AG04449 (cell line): ENCODE measurements at places on chromosomes 12 and 14.

DNA sequence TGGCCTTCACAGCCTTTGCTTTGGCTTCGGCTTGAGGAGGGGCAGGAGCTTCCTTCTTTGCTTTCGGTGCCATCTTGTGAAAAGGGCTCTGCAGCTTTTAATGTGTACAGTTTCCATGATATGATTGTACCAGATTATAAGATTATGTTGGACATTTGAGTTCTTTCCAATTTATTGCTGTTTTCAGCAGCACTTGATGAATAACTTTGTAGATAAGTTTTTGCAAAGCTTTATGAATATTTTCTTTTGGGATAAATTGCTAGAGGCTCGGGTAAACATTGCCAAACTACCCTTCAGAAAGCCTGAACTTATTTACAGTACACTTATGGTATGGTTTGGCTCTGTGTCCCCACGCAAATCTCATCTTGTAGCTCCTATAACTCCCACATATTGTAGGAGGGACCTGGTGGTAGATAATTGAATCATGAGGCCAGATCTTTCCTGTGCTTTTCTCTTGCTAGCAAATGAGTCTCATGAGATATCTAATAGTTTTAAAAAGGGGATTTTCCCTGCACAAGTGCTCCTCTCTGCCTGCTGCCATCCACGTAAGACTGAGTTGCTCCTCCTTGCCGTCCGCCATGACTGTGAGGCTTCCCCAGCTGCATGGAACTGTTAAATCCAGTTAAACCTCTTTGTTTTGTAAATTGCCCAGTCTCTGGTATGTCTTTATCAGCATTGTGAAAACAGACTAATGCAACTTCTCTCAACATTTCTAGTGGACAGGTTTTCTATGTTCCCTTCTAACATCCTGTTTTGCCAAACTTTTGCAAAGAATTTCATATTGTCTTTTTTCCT lies 70.4 kb downstream of the RCOR1 start:
- DNase-seq = no peak

DNA sequence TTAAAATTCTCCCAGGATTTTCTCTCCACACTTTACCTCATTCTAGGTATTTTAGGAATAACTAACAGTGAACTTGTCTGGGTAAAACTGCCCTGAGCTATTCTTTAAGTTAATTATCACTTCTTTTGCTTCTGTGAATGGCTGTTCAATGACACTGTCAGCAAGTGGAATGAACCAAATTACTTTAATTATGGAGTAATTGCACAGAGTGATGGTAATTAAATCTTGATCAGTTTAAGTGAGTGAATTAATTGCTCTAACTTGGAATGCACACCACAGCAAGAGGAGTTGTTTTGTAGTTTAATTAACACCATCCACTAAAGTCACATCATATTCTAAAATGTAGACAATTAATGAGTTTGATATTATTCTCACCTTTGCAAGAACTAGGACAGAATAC lies 36.2 kb upstream of the TMEM260 start:
- no peak for DNase-seq

- no peak for DNase-seq
These were observed 3.4 kb downstream of the TAMALIN start for GRCh38 chr12:52010152-52010622.

- DNase-seq = peak; percentile 33
These were observed 20.3 kb downstream of the PRICKLE1 start for GRCh38 chr12:42568952-42569915.

GRCh38 chr12:52171950-52172512 lies 19.8 kb downstream of the KRT80 start:
- no peak for DNase-seq

GRCh38 chr12:111218499-111218898 lies 150.4 kb downstream of the PHETA1 start:
- DNase-seq = no peak

GRCh38 chr12:13368971-13369370 lies 172.4 kb downstream of the EMP1 start:
- DNase-seq = no peak

GRCh38 chr12:122471324-122472226 lies 29.2 kb downstream of the ZCCHC8 start:
- DNase-seq = no peak

DNA sequence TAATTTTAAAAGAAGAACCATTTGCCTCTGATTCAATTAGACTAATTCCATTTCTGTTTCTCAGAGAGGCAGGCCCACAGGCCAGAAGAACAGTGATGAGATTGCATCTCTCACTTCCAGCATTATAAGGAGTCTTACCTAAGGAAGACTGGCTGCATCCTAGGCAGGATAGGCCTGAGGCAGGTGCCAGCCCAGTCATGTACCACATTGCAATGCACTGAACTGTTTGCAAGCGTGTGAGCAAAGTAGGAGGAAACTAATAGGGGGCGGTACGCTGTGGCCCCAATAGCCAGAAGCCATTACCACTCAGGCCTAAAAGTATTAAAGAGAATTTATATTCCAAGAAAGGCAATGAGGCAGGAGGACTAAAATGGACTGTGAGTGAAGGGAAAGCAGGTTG lies 12.1 kb upstream of the CNIH1 start:
- no peak for DNase-seq

- DNase-seq = no peak
These were observed 50.5 kb downstream of the TTC9 start for GRCh38 chr14:70692210-70692609.

GRCh38 chr14:92590176-92590575 lies 76.6 kb downstream of the RIN3 start:
- no peak for DNase-seq

- DNase-seq = no peak
These were observed 125.0 kb downstream of the AKAP6 start for GRCh38 chr14:32453857-32454810.

GRCh38 chr12:121600702-121601336 lies 20.0 kb upstream of the KDM2B start:
- no peak for DNase-seq

DNA sequence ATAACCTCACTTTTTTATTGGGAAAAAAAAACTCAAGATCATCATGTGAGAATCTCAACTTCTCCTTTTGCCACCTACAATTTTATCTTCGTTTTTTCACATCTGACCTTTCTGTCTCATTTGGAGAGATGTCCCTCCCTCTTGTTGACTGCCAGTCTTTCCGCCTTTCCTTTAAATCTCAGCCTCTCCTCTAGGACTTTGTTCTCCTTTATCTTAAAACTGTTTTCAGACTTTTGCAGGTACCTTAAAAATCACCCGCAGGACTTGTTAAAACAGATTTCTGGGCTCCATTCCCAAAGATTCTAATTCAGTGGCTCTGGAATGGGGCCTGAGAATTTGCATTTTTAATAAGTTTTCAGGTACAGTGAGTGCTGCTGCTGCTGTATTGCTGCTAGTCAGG lies 223.2 kb downstream of the NTF3 start:
- DNase-seq = no peak

DNA sequence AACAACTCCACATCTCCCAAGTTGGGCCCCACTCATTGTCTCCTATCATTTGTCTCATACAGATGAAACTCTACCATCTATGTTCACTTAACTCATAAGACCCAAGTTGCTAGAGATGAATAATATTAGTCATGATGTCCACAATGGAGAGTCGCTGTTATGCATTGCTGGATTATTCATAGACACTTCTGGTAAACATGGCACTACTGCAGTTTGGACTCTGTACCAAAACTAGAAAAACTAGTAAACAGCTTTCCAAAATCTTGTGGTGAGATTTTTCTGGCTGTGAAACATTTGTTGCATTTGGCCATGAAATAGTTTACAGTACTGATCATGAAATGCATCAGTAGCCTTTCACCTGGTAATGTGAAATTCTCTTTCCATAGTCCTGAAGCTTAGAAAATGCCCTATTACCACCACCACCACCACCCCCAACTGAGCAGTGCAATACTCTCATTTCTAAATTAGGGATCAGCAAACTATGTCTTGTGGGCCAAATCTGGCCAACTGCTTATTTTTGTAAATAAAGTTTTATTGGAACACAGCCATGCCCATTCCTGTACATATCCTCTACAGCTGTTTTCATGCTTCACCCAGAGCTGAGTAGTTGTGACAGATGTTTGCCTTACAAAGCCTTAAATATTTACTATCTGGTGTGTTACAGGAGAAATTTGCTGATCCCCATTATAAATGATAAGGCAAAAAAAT lies 236.5 kb downstream of the DPF3 start:
- no peak for DNase-seq

GRCh38 chr14:97709552-97709951 lies 912.4 kb downstream of the VRK1 start:
- DNase-seq = no peak

- DNase-seq = no peak
These were observed 65.5 kb upstream of the STON2 start for GRCh38 chr14:81465507-81466228.

DNA sequence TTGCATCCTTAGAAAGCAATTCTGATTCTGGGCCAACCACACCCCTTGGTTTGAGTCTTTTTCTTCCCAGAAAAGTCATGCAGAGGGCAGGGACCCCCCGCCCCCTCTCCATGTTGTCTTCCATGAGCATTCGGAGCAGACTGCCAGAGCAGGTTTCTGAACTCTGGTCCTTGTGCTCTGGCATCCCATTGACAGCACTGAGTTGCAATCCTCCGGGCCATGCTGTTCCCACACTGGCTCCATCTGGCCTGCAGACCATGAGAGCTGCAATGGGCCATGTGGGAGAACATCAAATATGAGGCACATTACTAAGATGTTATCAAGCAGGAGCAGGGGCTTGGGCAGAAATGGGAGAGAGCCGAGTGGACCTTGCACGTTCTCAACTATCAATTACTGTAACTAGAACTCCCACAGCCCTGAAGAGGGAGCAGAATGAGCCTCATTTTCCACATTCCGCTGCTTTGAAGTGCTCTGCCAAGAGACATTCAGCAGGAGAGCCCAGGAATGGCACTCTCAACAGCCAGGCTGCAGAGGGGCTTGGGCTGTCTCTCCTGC lies 157.4 kb downstream of the STXBP6 start:
- no peak for DNase-seq

- DNase-seq = no peak
These were observed 14.2 kb downstream of the HEBP1 start for GRCh38 chr12:12985817-12986408.

- DNase-seq = no peak
These were observed 1.0 kb downstream of the KLRK1 start for GRCh38 chr12:10388624-10389413.

DNA sequence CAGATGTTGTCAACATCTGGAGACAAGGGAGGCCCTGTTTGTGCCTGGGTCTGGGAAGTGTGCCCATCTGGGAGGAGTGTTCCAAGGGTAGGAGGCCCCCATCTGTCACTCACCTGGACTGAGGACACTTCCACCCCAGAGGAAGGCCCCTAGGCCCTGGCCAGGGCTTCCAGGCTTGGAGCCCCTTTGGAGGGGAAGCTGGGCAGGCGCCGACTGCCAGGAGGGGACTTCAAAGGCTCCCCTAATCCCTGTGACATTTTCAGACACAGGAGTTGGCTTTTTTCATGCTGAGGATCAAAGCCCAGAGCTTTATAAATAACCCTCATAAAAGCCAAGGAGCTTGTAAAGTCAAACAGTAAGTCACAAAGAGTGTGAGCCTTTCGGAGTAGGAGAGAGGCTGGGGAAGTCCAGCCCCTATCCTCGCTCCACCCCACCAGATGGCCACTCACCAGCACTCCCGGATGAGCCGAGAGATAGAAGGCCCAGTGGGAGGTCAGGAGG lies 17.6 kb upstream of the FAM222A start:
- no peak for DNase-seq

DNA sequence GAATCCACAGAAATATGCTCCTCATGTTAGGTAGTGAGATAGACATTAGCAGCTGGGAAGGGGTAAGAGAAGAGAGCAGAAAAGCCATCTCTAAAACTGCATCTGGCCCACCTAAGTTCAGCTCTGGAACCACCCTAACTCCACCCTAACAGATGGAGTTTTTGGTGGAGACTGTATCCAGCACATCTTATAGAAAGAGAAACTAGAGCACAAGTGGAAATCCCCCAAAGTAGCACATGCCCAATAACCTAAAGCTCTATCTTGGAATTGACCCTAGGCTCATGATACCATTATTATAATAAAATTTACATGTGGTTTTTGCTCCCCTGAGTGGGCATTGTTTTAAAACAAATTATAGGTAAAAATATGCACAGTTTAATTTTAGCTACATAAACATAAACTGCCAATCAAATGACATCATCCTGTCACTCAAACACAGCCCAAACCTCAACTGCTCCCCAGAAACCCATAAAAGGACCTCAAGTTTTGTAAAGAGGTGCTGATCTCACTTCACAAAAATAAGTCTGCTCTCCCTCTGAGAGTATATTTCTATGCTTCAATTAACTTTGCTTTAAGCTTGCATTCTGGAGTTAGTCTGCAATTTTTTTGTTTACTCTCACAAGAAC lies 206.4 kb downstream of the PIK3C2G start:
- no peak for DNase-seq

DNA sequence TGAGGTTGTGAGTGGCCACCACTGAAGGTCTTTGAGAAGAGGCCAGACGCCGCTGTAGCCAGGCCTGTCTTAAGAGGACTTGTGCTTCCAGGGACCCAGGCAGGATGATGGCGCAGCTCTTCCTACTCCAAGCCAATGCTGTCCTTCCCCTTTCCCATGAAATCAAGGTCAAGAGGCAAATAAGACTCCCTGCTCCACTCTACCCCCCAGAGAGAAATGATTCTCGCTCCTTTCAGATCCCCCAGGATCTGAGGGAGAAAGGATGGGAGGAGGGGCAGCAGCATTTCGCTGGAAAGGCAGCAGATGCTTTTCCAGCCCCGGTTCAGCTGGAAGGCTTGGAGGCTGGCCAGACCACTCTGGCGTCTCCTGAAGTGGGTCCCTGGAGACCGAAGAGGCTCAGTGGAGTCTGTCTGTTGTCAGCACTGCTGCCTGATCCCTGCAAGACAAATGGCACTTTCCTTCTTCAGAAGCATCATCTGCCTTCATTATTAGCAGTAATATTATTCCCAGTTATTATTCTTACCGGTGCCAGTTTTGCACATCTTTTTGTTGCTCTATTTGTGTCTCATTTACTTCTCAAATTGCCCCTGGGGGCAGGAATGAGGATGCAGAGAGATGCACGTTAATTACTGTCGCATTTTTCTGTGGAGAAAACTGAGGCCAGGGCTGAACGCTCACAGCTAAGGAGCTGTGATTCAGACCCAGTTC lies 51.4 kb downstream of the C14orf132 start:
- no peak for DNase-seq

DNA sequence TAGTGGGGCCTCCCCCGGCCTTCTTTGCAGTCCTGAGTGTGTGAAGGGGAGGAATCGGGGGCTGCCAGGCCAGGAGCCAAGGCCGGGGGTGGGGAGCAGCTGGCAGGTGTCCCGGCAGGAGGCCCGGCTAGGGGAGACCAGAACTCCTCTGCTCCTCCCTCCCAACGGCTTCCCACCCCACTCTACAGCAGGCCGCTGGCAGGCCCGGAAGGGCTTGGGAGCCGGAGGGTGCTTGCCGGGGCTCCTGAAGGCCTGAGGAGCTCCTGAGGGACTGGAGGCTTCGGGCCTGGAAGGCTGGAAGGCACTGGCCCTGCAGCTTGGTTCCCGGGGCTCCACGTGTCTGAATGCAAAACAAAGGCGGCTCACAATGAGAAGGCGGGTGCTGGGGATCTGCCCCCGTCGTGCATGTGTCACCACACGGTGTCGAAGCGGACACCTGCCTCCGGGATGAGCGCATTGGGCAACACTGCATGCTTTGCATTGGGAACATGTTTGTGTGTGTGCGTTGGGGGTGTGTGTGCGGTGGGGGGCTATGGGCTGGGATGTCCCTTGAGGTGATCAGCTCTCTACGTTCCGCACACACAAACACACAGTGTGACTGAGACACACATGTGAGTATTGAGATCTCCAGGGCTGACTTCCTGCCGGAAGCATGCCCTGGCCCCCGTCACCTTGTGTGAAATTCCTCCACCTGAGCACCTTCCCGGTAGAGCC lies 30.9 kb upstream of the ANKRD9 start:
- no peak for DNase-seq
